ENCODE measurements at places on chromosomes 12 and 14.
A peak's percentile ranks its signal among the peaks of the same experiment; 100 is the strongest.

DNA sequence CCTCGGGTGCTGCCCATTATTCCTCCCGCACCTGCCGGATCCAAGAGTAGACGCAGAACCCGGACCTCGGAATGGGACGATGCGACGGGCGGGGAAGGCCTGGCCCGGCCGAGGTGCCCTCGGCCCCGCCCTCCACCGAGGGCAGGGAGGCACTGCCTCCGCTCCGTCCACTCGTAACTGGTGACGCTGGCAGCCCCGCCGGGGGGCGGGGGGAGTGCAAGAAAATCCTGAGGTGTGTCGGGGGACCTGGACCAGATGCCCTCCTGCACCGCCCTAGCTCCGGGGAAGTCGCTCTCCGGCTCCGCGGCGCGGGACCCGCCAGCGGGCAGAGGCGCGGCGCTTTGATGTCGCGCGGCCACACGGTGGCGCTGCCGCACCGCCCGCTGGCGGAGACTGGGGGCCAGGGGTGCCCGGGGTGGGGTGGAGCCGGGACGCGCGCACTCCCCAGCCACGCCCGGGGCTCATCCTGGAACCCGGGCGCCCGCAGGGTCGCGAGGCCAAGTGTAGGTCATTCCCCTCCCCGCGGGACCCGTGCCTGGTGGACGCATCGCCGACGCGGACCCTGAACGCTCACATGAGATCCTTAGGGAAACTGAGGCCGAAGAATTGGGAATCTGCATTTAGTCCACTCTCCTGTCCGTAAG, 202.8 kb downstream of the TTC8 start:
- peak; percentile 50 for DNase-seq

DNA sequence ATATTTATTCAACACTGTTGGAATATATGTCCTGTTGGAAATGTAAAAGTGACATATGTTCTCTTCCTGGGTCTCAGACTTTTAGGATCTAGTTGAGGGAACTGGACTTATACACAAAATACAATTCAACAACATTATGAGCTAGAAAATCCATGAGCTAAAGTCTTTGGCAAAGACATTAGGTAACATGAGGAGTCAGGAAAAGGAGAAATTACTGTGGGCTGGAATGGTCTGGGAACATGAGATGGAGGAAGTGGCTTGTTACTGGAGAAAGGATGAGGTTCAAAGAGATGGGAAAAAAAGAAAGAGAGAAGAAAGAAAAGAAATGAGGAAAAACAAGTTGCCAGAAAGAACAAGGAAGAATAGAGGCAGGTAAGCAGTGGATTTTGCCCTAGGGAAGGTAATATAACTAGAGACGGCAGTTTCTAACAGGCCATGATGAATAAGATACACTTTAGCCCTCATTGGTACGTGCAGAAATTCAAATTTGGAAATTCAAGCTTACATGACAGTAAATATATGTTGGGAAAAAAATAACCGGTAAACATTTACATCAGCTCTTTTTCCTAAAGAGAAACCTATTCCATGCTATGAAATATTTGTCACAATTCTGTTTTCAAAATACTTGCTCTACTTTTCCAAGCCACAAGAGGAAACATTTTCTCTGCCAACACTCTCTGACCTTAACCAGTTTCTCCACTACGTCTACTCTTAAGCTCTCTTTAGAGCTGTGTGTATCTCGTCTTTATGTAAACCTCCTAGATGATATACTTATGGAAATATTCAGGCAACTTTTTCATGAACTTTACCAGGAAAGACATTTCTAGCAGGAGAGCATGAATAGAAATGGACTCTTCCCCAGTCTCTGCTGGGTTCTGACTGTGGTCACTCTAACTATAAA, 268.8 kb upstream of the BTG1 start:
- no peak for DNase-seq

GRCh38 chr14:104735830-104736642, 12.0 kb downstream of the ADSS1 start:
- no peak for DNase-seq

- no peak for DNase-seq
Measured at GRCh38 chr14:24874514-24875202, 175.3 kb downstream of the STXBP6 start.

DNA sequence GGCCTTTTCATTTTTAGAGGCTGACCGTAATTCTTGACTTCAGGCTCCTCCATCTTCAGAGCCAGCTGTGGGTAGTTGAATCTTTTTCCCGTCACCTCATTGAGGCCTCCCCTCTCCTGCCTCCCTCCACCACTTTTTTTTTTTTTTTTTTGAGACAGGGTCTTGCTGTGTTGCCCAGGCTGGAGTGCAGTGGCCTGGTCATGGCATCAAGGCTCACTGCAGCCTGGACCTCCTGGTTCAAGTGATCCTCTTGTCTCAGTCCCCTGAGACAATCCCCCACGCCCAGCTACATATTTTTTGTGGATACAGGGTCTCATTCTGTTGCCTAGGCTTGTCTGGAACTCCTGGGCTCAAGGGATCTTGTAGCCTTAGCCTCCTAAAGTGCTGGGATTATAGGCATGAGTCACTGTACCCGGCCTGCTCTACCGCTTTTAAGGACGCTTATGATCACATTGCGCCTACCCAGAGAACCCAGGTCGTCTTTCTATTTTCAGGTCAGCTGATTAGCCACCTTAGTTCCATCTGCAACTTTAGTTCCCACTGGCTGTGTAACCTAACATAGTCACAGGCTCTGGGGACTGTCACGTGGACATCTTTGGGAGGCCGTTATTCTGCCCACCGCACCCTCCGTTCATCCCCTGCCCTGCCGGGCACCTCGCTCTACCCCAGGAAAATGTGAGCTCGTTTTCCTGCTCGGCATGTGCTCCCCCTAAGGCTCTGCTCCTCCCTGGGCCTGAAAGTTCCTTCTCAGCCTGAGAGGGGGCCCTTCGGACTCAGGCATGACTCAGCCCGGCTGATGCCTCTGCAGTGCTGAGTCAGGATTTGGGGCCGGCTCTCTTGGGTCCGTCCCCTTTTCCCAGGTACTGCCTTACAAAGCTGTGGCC, 13.4 kb downstream of the TNFAIP2 start:
- no peak for DNase-seq

Measured in activated naive CD4-positive, alpha-beta T cell treated with anti-CD3 and anti-CD28 coated beads for 36 hours (primary cell).